Activated naive CD4-positive, alpha-beta T cell treated with Interleukin-2 at 50 U/mL for 16 hours (primary cell): ENCODE measurements at places on chromosomes 12 and 14.

DNA sequence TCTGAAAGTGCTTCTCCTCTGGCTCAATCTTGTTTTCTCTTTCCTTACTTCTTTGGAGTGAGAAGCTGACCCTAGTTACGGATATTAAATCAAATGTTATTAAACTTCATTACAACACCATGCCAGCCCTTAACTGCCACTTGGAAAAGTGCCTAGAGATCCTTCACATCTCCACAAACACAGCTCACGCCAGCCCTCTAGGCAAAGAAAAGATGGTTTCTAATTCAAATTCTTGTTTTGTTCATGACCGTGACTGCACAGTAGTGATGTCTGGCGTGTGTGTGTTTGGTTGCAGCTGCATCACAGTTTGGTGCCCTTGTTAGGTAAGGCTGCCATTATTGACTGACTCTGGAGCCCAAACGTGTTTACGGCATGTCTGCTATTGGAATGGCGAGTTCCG lies 113.0 kb downstream of the BEGAIN start:
- no peak for DNase-seq

DNA sequence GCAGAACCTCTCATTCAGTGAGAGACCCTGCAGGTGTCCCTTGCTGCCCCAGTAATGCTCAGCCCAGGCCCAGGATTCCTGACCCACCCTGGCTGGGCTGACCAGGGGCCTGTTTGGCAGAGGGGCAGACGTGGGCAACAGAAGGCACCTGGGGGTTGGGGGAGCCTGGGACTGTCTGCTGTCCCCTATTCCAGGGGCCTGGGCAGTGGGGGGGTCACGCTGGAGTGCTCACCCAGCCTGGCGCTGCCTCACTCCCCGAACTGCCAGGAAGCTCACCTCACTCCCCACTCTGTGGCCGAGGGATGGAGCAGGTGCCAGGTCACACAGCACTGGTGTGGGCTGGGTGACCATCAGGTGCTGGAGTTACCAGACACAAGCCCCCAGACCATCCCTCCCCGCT lies 22.6 kb upstream of the NUDT14 start:
- no peak for DNase-seq

- no peak for DNase-seq
Measured at GRCh38 chr14:58354808-58355207, 40.9 kb upstream of the TOMM20L start.

DNA sequence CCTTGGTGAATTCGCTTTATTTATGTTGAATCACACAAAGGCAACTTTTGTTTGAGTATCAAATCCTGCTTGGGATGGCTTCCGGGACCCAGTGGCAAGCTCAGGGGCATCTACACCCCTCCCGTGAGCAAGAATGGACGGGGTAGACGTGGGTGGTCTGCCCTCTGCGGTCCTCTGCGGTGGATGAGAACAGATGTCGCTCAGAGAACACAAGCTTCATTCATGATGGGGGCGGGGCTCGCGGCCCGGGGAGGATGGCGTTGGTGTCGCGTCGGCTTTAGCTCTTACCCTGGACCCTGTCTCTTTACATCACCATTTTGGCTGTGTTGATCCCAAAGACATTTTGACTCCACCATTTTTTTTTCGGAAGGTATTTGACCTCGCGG lies 158.5 kb upstream of the RTL1 start:
- DNase-seq, result no peak

DNA sequence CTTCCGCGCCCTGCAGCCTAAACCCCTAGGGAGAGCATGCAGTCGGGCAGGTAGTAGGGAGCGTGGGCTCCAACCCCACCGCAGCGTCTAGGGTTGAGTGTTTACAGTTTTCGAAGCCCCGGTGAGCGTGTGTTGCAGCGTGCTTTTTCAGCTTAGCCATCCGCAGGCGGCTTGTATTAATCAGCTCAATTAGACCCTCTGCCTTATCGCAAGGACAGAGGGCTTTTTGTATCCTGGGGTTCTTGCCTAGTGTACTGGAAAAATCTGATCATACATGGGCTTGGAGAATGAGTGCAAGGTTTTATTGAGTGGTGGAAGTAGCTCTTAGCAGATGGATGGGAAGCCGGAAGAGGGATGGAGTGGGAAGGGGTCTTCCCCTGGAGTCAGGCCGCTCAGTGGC lies 44.4 kb upstream of the GNG2 start:
- no peak for DNase-seq

GRCh38 chr12:67531501-67531900 lies 117.0 kb upstream of the DYRK2 start:
- DNase-seq, result no peak

- no peak for DNase-seq
Measured at GRCh38 chr14:25803386-25804018, 753.6 kb upstream of the STXBP6 start.

DNA sequence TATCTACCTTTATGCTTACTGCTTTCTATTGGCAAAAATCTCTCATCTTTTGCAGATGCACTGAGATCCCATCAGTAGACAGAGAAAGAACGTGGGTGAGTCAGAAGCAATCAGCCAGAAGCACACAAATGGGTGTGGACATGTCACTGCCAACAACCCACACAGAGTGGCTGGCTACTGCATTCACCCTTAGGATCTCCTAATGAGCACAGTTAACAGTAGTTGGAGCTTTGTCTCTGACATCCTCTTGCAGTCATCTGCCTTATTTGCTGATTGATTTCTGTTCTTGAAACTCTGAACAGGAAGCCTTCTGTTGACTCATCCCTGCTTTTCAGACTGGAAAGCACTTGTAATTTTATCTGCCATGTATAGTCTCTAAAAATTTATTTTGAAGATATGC lies 117.2 kb downstream of the RGS6 start:
- peak; percentile 17 for DNase-seq

DNA sequence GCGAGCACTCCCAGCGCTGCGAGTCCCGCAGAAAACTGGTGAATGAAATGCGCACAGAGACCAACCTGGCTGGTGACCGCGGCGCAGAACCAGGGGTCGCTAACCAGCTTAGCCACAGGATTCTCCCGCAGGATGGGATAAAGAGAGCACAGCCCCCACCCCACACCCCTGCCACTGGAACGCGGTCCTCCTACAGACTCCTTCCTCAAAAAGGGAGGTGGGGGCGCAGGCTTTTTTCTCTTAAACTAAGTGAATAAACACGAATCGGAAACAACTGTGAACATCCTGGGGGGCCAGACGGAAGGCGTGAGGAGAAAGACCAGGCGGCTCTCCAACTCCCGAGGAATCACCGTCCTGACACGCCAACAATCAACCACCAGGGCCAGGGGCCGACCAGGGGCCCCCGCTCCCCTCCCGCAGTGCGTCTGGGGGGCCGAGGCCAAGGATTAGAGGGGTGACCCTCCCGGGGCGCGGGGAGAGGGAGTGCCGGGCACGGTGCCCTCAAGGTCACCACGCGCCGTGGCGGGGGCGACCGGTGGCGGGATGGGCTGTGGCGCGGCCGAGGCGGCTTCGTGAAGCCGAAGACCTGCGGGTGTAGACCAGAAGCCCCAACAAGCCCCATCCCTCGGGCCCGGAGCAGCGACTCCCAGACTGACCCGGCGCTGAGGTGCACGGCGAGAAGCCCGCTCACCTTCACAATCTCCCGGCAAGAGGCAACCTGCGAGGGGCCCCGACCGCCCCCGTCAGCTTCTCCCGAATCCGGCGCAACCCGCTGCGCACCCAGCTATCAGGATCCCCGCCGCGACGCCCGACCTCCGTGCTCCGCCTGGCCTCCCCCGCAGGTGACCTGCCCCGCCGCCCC lies 704 bp downstream of the ATP2B1 start:
- DNase-seq, result peak; percentile 44

GRCh38 chr12:94535510-94535921 lies 75.8 kb upstream of the CEP83 start:
- DNase-seq, result no peak

- DNase-seq, result no peak
Measured at GRCh38 chr14:34867199-34867598, 8.0 kb downstream of the BAZ1A start.

DNA sequence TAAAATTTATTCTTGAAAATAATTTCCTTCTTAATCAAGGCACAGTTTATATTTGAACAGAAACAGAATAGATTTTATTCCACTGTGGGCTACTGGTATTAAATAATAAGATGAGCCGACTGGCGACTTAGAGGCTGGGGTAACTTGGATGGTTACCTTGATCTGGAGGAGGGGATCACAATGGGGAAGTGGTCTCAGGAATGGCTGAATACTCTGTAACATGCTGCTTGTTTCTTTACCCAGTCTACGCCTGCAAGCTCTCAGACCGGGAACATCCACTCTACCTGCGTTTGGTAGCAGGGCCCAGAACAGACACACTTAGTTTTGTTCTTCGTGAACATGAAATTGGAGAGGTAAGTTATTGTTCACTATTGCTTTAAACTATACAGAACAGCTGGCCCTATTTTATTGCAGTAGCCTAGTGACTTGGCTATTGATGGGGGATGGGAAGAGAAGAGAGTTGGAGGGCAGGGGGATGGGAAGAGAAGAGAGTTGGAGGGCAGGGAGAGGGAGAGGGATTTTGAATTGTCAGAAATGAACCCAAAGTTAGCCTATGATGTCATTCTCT lies 67.9 kb downstream of the GNS start:
- no peak for DNase-seq

- DNase-seq, result no peak
Measured at GRCh38 chr12:22271023-22271422, 63.5 kb downstream of the ST8SIA1 start.

GRCh38 chr14:24925771-24926374 lies 124.1 kb downstream of the STXBP6 start:
- DNase-seq, result no peak

DNA sequence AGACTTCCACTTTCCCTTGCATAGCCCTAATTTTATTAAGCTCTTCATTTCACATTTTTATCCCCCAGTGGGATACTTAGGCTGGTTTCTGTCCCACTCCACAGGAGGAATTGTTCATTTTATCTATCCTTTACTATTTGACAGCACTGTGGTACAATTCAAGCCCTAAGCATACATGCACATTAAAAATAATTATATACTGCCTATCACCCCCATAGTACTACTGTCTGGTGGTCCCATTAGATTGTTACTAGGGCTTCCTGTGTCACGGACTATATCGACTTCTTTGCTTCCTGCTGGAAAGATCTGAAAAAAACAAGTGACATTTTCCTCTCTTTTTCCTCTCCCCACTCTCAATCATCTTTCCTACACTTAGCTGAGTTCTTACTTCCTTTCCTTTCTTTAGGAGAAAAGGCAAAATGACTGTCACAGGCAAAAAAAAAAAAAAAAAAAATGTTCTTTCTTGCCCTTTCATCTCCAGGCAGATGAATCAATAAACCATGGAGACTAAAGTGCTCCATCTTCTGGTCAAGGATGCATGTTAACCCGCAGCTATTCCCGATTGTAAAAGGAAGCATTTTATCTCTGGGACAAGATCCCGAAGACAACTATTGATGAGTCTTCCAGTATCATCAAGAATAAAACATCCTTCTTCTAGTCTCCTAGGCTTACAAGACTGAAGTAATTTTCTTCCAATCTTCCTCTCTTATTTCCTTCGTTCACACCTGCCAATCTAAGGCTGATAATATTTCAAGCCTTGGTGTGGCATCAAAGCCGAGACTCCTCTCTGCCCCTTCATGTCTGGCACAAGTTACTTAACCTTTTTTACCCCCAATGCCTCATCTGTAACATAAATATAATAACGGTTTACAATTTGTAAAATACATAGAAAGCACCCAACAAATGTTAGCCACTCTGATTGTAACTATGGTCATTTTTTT lies 94.4 kb upstream of the PLEKHG7 start:
- DNase-seq, result no peak

- no peak for DNase-seq
Measured at GRCh38 chr14:28661171-28661772, 105.3 kb upstream of the FOXG1 start.

DNA sequence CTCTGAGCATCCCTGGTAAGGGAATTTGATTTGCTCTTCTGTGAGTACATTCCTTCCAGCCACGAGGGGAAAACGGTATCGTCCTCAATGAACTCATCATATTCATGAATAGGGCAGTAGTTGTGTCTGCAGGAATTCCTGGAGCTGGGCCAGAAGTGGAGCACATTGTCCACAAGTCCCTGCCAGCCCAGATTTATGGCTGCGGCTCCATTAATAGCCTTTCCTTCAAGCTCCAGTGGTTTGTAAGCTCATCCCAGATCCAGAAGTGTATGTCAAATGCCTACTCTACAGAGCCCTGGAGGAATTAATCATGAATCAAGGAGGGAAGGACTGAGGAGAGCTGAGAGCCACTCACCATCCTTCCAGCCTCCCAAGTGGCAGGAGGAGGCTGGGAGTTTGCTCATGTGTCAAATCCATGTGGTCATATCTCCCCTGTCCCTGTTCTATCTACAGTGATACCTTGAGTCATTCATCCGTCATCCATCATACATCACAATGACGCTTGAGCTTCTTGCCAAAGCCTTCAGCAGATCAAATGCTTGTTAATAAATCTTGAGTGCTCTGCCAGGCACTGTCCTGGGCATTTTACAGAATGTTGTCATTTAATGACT lies 65.5 kb downstream of the SVOP start:
- no peak for DNase-seq

DNA sequence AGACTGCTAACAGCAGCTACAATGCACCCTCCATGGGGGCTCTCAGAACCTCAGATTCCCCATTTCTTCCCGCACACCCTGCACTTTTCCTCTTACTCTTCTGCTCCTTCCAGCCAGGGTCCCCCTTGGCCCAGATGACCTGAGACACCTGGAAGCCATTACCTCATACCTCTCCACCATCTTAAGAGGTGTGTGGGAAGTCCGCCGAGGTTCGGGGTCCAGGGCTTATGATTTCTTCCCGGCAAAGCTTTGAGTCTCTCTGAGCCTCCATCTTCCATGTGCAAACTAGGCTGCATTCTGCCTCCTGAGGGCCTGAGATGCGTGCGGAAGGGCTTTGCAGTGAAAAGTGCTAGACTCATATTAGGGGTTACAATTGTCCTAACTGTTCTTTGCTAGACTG lies 5.3 kb downstream of the GSC start:
- no peak for DNase-seq

DNA sequence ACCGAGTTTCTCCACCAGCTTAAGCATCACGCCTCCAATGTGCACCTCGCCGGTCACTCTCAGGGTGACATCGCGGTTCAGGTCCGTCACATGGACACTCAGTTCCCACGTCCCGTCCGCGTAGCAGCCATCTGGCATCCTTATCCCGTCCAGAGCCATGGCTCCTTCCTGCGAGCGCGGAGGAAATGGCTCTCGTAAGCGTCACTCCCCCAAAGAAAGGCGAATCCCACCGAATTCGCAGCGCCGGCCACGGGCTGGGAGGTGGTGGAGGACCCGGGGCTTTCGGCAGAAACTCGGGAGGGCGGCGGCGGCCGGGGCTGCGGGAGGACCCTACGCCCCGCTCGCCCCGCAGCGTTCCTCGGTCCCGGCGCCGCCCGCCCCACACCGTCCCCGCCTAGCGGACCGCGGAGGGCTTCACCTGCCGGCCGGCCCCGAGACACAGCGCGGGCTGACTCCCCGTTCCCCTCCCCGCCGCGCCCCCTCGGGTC lies 396 bp downstream of the FERMT2 start:
- DNase-seq, result peak; percentile 19

- DNase-seq, result no peak
Measured at GRCh38 chr14:76305268-76305826, 70.6 kb upstream of the ESRRB start.

GRCh38 chr14:25537846-25538455 lies 488.0 kb upstream of the STXBP6 start:
- DNase-seq, result no peak

GRCh38 chr14:31717294-31718085 lies 156.3 kb downstream of the NUBPL start:
- no peak for DNase-seq
